ENCODE measurements at places on chromosomes 5 and 9. TPM values are rescaled to one million over a fixed set of nuclear protein-coding genes. Genes with fewer than 3 reads are reported as not detected.

FBP2 gene
- total RNA-seq, result 0.66 TPM

CCDC192 gene
- not detected for total RNA-seq

RMRP gene
- 887 TPM for total RNA-seq

ADCY2 gene
- total RNA-seq, result 0.52 TPM

SPINK4 gene
- not detected for total RNA-seq

CNTRL gene
- total RNA-seq, result 16.1 TPM

ALDH1A1 gene
- 87.7 TPM for total RNA-seq
